ENCODE measurements at places on chromosomes 5 and 9.

- DNase-seq: no peak
Measured at GRCh38 chr5:1366514-1366913, 21.6 kb upstream of the CLPTM1L start.

GRCh38 chr9:106798016-106798799 lies 64.8 kb upstream of the ZNF462 start:
- no peak for DNase-seq

- no peak for DNase-seq
Measured at GRCh38 chr9:129177443-129177790, 644 bp downstream of the IER5L start.

DNA sequence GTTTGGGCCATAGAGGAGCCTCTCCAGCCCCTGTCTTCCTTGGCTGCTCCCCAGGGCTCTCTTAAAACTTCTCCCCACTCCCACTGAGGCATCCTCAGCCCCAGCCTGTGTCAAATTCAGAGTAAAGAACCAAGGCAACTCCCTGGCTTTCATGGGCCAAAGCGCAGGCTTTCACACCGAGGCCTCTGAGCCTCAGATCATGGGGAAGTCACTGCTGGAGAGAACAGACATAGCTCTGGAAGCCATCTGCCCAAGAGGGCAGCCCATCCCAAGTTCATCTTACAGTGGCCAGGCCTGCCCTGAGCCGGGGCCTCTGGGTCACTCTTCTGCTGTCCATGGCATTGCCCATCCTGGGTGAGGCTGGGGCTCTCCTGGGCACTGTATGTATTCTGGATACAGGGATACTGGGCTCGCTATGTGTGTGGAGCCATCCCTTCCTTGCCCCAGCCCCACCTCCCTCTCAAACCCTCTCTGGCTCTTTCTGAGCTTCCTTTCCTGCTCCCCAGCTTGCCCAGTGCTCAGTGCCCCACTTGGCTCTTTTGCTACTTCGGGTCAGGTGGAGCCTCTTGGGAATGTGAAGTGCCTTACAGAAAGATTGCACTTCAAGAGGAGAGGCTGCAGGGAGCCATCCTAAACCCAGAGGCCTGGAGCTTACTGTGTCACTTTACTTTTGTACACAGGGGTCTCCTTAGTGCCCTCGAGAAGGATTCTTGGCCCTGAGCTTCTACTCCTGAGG lies 33.0 kb downstream of the TGFBI start:
- no peak for DNase-seq

- no peak for DNase-seq
Measured at GRCh38 chr5:55453211-55453610, 81.6 kb downstream of the PLPP1 start.

DNA sequence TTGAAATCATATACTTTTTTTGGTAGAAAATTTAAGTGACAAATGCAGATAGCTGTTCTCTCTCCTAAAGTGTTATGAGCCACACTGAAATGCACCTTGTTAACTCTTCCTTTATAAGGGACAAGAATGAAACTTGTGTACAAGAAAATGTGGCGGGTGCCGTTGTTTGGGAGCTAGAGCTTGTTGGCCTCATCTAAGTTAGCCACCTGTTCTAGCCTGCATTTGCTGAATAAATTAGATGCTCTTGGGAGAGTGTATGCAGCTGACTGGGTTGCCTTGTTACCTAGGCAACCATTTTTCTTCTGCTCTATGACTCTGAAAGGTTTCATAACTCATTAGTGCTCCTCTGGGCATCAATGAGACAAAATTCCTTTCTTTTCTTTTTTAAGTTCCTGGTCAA lies 174.3 kb downstream of the TAF11L14 start:
- no peak for DNase-seq

DNA sequence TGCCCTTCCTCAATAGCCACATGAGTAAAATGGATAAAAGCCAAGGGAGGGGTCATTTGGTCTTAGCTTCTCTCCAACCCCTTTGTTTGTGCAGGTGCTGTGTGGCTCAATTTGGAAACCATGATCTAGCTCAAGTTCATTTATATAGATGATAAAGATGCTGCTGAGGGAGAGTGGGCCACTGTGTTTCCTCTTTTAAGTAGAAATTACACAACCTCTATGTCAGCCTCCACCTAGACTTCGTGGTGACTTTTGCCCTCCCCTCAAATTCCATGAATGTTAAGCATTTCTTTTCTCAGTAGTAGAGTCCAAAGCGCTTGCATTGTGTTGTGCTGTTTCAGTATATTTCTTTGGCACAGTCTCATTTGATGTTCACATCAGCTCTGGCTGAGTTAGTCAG lies 241.4 kb downstream of the ARHGAP26 start:
- DNase-seq: no peak

DNA sequence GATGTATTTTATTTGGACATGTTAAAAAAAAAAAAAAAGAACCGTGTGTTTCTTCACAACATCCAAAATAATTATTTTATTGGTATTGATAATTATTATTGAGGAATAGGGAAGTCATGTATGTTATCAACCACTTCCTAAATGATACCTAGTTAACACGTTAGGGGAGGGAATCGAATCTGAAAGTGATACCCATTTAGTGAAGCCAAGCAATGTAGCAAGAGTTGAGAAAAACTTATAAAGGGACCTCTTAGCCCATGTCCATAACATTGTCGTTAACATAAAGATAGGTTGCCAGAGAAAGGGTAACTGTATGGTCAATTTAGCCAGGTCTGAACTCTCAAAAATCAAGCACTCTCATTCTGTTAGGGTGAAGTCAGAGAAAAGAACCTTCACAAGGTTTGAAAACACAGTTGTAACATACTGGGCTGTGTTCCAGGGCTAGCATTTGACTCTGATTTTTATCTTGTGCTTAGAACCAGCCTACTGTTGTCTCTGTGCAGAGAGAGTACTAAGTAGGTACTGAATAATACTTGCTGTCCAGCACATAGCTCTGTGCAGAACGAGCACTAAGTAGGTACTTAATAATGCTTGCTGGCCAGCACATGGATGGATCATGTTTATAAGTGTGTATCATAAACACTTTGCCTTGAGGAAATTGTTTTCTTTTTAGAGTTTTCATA lies 60.4 kb downstream of the GHR start:
- DNase-seq: no peak

GRCh38 chr9:81225596-81225995 lies 463.8 kb downstream of the TLE1 start:
- DNase-seq: no peak

DNA sequence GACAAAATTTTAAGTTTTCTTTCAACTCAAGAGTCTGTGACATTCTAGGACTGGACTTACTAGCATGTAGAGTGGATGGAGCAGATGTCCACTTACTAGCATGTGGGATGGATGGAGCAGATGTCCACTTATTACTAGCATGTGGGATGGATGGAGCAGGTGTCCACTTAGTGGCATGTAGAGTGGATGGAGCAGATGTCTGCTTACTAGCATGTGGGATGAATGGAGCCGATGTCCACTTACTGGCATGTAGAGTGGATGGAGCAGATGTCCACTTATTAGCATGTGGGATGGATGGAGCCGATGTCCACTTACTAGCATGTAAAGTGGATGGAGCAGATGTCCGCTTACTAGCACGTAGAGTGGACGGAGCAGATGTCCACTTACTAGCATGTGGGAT lies 2.4 kb downstream of the SLC36A1 start:
- DNase-seq: no peak

DNA sequence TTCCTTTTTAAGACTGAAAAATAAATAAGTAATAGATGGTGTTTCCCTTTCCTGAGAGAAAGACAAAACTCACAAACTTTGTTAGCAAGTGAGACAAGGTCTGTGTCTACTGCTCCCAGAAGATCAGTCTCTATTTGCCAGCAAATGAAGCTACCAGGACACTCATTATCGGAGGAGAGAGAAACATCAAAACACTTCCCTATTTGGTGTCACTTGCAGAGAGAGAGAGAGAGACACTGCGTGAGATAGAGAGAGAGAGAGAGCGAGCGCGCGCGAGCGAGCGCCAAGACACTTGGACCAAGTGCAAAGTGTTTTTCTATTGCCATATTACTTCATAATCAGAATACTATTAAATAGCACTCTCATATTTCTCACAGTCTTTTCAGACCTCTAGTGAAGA lies 142.7 kb downstream of the KCNN2 start:
- no peak for DNase-seq

DNA sequence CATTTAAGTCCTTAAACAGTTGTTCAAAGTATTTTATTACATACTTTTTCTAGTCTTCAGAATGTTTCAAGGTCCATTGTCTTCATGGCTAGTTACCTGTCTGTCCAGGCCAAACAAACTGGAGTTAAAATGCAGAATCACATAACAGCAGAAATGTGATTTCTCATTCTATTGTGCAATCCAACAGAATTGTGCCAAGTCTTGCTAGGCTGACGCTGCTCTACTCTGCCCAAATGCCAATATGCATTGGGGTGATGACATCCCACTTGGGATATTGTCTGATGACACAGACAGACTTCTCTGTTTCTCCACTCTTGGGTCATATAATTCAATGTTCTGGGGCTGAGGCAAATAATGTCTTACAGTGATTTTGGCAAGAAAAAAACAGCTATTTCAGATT lies 5.2 kb upstream of the SLC22A5 start:
- DNase-seq: no peak

- DNase-seq: no peak
Measured at GRCh38 chr5:8600843-8601242, 731.9 kb downstream of the MTRR start.

- DNase-seq: no peak
Measured at GRCh38 chr5:125043781-125044391, 297.4 kb upstream of the ZNF608 start.

DNA sequence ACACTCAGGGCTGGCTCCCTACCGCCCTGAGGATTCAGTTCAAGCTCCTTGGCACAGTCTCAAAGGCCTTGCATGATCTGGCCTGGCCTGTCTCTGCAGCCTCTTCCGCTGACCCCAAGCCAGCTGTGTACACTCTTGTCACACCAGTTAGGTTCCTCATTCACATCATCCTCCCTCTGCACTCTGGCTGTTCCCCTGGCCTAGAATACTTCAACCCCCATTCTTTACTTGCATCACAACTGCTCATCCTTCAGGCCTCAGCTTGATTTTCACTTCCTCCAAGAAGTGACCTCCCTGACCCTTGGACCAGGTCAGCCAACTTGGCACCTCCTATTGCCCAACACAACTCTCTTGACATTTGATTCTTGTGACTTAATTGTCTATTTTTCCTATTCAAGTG lies 18.9 kb upstream of the PFDN1 start:
- no peak for DNase-seq

- no peak for DNase-seq
Measured at GRCh38 chr9:209143-209758, 5.4 kb upstream of the DOCK8 start.

DNA sequence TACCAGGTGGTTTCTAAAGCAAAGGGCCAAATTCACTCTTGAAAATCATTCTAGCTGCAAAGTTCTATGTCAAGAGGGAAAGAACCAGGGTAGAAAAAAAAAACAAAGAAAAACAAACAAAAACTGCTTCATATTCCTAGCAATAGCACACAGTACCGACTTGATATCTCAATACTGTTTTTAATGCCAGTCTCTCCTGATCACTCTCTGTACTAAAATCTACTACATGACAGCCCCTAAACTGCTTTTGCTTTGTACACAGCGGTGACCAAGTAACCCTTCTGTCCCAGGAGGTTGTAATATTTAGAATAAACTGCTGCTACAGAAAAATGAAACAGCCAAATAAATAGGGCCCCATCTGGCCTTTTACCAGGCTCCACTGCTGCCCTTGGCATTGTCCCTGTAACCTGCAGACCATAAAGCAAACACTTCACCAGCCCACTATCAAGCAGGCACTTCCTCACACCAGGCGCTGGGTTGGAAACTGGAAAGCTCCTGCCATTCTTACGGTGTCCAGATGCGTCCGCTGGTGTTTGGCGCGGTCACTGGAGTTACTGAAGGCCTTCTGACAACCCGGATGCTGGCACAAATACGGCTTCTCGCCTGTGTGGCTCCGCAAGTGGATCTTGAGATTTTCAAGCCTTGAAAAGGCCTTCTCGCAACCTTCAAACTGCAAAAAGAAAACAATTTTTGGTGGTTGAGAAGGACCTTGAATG lies 363.2 kb downstream of the GLIS3 start:
- no peak for DNase-seq

DNA sequence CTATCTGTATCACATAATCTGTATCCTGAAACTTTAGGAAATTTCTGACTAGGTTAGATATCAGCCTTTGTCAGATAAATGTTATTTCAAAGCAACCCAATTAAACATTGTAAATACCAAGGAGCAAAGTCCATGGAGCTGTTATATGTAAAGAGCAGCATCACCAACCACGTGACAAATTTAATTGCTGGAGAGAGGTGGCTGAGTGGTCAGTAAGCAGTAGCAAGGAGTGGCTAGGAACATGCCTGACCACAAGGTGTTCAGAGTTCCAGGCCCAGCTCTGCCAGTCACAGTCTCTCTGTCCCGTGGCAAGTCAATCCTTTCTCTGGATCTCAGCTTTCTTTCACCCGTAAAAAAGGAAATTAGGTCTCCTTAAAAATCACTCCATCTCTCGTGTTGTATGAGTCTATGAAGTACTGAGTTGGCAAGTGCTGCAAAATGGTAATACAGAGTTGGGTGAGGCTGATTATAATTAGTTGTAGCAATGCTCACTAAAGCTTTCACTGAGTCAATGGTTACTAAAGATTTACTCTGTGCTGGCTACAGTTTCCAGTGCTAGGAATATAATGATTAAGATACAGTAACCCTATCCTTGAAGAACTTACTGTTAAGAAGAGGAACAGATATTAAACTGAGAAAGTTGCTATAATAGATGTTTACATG lies 166.1 kb downstream of the GNAQ start:
- no peak for DNase-seq

DNA sequence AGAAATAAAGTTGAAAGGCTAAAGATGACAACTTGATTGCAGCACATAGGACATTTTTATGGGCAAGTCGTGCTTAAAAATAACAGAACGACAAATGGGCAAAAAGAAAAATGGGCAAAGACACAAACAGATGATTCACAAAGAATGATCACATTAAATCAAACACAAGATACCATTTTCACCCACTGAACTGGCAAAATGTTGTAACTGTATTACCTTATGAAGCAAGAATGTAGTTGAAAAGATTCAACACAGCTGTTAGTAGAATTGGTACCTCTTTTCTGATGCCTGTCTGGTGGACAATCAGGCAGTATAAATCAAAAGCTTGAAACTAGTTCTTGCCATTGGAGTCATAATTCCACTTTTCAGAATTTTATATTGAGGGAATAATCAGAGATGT lies 81.0 kb upstream of the PALM2AKAP2 start:
- DNase-seq: no peak
